ENCODE measurements at places on chromosomes 11 and 22.

GRCh38 chr11:74000307-74001133 is 8.4 kb downstream of the UCP3 start:
- ATAC-seq, result peak; percentile 3

DNA sequence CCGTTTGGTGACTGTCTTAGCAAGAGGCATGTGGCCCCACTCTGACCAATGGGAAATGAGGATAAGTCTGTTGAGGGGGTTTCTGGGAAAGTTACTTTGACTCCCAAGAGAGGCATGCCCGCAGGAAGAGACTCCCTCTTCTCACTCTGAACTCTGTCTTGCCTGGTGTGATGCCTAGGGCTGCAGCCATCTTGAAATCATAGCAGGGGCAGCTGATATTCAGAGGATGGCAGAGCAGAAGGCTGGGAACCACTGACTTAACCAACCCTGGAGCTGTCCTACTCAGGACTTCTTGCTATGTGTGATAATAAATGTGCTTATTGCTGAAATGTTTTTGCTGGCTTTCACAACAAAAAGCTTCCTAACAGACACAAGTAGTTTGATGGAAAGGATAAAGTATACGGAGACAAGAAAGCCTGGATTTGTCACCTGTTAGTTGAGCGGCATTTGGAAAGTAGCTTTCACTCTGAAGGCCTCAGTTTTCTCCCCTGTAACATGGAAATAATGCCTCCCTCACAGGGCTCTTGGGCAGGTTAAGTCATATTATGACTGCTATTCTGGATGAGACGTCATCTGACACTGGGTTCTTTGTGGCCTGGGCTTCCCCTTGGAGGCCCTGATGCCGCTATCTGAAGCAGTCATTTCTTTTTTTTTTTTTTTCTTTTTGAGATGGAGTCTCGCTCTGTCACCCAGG is 128.5 kb downstream of the CEP164 start:
- ATAC-seq, result peak; percentile 96

DNA sequence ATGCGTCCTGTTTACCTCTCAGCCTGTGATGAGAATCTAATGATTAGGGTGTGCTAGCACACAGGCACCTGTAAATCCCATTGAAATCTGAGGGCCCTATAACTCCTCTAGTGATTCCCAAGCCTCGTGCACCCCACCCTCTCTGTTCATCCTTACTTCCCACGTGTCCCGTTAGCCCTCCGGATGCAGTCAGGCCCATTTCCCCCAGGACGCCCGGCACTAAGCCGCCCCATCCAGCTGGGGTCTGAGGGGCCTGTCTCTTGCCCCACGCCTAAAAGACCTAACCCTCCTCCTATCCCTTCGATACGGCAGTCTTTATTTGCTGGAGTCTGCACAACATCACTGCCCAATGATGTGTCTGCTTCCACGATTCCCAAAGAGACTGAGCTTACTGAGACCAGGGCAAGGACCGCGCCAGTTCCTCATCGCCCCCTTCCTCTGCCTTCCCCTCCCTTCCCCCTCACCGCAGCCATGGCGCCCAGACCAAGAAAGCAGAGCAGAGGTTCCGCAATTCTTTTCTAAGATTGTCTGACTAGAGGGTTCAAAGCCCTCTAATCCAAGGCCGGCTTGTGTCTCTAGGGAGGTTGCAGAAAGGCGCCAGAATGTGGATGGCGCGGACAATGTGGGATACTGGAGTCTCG is 1.1 kb upstream of the FADS2 start:
- ATAC-seq, result peak; percentile 2

DNA sequence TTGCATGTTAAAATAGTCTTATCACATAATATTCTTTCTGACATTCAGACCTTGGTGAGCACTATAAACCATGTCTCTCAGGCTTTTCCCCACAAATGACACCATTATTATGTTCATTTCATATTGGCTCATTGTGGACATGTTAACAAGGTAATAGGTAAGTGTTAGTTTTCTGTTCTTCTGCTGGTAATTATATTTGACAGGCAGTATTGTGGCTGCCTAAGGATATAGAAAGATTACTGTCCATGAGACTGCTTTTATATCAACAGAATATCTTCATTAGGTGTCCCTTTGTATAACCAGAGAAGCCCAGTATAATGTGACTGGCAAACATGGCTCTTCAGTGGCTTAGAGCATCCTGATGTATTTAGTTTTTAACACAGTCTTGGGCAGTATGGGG is 590.7 kb downstream of the NELL1 start:
- ATAC-seq, result no peak

GRCh38 chr11:1064167-1064566 is 10.5 kb upstream of the MUC2 start:
- ATAC-seq, result no peak

GRCh38 chr11:77401486-77402217 is 72.2 kb downstream of the PAK1 start:
- no peak for ATAC-seq

GRCh38 chr11:66659763-66660162 is 17.9 kb downstream of the RBM4B start:
- no peak for ATAC-seq

- ATAC-seq, result no peak
These were observed 554.7 kb downstream of the MIAT start for GRCh38 chr22:27212102-27212501.

- ATAC-seq, result no peak
These were observed 4.1 kb upstream of the OR5J2 start for GRCh38 chr11:56172256-56172830.

DNA sequence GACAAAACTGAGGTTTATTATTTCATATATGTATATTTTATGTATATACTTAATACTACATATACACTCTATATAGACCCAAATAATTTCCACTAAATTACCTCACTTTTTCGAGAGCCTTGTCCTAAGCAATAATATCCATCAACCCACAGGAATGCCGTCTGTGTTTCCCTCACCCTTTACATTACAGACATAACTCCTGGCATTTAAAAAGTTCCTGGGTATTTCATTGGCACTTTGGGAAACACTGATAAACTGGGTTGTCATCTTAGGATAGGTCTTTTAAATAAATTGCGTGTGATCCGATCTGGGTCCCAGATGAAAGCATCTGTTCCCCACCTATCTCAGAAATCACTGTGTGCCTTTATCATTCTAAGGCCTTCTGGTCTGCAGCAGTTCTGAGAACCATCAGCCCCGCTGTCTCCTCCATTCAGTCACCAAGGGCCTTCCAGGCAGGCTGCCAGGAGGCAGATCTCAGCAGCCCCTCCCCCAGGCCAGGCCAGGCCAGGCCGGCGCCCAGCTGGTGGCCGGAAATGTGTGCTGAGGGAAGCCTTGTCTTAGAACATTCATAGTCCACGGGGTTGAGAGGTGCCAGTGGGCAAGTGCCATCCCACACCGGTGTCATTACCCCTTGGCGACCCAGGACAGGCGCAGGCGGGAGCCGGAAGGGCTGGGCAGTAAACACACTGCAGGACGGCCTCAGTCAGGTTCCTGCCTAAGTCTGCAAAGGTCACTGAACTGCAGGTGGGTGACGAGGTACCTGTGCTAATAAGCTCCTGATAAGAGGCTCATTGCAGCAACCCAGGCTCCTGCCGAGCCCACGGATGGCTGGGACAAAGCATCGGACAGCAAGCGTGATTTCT is 3.3 kb downstream of the FGF19 start:
- ATAC-seq, result no peak

GRCh38 chr11:75811485-75811884 is 3.5 kb upstream of the UVRAG start:
- ATAC-seq, result no peak

DNA sequence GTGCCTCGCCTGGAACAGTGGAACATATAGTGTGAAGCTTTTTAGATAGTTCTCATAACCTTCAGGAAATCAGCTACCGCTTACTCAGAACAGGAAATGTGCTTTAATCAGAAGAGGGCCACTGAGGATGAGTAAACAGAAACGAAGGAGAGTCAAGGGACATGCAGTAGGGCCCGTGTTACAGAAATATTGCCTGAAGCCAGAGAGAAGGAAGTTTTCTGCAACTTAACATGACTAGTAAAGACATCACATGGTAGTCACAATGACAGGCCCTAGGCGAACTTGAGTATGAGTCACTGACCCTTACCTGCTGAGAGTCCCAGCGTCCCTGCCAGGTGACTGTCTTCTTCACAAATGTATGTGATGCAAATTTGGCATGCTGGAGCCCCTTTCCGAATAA is 39.4 kb downstream of the CARD18 start:
- ATAC-seq, result peak; percentile 90

- peak; percentile 28 for ATAC-seq
These were observed 144.6 kb downstream of the NECTIN1 start for GRCh38 chr11:119584193-119585042.

- ATAC-seq, result no peak
These were observed 181.9 kb downstream of the MYO18B start for GRCh38 chr22:25923914-25924313.

DNA sequence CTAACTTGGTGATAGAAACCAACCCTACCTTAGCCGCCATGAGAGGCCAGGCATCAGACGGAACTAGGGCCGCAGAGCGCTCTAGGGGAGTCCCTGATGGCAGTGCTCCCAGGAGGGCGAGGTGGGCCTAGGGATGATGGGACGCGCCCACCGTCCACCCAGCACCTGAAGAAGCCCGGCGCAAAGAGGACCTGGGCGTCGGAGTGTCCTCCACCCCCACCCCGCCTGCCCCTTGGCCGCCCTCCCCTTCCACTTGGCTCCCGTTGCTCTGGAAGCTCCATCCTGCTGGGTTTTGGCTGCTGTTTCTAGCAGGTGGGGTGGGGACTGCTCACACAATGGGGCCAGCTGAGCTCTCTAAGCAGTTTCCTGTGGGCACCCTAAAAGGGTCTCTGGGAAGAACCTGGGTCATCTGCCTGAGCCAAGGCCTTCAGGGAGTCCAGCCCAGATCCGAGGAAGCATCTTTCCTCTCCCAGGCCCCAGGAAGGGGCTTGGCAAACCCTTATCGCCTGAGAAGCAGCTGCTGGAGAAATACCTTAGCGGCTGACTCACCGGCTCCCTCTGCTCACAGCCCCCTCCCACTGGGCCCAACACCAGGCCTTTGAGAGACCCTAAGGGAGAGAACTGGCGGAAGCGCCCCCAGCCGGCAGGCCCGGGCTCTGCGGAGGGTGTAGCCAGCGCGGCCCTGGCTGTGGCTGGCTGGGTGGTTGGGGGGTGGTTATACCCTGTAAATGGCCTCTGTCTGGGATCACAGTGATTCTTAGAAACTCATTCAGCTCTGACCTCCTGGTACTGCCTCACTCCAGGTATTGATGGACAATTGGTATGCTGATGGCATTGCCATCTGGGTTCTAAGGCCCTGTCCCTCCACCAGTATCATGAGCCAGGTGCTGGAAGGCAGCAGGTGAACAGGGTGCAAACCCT is 19.3 kb downstream of the CREB3L1 start:
- no peak for ATAC-seq

DNA sequence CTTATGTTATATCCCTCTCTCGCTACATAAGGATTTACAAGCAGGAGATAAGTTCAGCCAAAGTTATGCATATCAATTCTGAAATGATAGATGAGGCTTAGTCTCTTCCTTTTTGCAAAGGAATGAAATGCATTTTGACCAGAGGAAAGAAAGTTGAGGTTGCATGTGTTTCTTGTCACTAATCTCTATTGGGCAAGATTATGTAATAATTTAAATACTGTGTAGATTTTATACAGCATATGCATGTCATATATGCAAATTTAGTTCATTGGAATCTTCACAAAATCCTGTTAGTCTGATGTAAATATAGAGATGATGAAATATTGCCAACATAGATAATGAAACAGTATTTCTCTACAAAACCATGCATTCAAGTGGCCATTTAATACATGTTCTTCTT is 858.7 kb upstream of the RAG2 start:
- ATAC-seq, result no peak

DNA sequence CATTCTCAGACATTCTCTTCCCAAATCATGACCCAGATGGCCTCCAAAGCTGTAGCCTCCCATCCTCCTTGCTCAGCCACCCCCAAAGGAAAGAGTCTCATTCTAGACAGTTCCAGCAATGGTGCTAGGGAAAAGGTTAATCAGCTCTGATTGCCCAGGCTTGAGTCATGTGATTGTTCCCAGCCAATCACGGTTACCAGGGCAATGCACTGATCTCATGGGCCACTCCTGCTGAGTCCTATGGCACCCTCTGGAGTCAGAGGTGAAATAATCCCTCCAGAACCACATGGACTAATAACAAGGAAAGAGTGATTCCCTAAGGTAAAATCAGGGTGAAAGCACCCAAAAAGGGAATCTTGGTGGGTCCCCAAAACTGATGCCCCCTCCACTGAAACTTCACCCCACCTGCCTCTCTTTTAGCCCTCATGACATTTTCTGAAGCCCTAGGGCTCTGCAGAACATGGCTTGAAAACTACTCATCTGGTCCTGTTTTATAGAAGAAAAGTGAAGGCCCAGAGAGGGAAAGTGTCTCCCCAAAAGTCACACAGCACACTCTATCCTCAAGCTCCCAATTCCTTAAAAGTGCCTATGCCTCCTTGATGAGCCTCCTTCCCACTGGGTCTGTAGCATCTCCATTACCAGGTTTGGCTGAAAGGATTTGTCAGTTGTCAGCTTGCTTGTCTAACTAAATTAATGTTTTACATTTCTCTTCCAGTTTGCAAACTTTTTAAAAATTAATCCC is 203.7 kb downstream of the MN1 start:
- ATAC-seq, result no peak

DNA sequence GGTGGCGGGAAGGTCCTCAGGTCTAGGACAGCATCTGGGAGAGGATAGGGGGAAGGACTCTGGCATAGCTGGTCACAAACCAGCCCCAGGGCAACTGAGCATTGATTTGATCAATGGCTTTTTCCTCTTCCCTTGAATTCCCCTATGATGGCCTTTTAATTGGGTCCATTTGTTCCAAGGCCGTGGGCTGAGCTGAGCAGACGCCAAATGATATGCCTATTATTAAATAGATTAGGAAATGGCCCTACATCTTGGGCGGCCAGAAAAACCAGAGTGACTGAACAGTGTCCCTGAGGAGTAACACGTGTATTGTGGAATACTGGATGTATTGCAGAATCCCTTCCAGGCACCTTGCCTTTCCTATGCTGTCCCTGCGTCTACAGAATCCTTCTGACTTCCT is 26.7 kb upstream of the P2RY6 start:
- ATAC-seq, result no peak

DNA sequence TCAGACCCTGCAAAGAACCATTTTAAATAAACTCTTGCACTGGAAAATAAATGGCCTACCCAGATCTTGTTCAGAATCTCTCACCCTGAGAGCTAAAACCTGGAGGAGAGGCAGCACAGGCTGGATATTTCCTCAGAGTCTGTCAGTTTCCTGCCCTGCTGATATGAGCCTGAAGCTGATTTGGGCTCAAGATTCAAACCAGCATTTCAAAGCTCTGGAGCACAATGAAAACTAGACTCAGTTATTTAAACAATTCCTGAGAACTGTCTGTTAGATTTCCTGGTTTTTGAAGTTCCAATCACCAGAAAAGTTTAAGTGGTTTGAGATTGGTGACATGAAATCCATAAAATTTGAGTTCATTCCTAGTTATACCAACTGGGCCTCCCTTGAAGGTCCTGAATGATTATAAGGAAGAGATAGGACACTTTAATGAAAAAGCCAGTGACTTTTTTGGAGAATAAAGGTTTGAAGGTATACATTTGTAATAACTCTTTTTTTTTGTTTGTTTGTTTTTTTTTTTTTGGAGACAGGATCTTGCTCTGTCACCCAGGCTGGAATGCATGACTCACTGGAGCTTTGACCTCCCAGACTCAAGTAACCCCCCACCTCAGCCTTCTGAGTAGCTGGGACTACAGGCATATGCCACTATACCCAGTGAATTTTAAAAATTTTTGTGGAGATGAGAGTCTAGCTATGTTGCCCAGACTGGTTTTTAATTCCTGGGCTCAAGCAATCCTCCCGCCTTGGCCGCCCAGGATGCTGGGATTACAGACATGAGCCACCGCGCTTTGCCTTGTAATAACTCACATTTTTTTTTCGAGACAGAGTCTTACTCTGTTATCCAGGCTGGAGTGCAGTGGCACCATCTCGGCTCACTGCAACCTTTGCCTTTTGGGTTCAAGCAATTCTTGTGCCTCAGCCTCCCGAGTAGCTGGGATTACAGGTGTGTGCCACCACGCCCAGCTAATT is 8.0 kb upstream of the ESAM start:
- ATAC-seq, result no peak

Data from activated T-helper 17 cell treated with anti-CD3 and anti-CD28 coated beads, Interleukin-2, amount 50 U/mL, for 72 hours (primary cell).